ENCODE measurements at places on chromosomes 2 and 18.

DNA sequence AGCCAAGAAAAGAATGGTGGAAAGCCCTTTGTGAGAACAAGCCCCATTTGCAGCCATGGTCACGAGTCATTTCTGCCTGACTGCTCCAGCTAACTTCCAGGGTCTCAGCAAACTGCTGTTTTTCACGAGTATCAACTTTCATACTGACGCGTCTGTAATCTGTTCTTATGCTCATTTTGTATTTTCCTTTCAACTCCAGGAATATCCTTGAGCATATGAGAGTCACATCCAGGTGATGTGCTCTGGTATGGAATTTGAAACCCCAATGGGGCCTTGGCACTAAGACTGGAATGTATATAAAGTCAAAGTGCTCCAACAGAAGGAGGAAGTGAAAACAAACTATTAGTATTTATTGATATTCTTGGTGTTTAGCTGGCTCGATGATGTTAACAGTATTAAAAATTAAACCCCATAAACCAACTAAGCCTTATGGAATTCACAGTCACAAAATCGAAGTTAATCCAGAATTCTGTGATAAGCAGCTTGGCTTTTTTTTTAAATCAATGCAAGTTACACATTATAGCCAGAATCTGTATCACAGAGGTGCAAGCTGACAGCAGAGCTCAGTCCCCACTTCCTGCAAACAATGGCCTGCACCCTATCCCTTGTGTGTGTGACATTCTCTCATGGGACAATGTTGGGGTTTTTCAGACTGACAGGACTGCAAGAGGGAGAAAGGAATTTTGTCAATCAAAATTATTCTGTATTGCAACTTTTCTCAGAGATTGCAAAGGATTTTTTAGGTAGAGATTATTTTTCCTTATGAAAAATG, 26.1 kb downstream of the SLC14A1 start:
- DNase-seq: no peak

DNA sequence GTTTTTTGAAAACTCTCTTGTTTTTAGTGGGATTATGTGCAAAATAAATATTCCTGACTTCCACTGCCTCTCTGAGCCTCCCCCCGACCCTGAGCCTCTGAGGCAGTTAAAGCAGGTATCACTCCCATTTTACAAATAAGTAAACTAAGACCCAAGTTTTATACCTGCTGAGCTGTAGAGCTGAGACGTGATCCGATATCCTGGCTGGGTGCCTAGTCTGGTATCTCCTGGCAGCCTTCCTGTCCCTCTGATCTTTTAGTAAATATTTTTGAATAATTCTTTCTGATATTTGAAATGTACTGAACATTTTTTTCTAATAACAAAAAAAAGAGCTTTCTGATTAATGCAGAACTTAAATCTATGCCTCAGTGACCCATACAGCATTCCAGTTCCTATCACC, 108.3 kb upstream of the NOSTRIN start:
- DNase-seq: no peak

- DNase-seq: peak; percentile 42
Observed at GRCh38 chr18:9392726-9393125, 58.2 kb downstream of the TWSG1 start.

GRCh38 chr18:25329783-25330182, 22.2 kb downstream of the ZNF521 start:
- DNase-seq: no peak

GRCh38 chr2:223923976-223924375, 21.2 kb downstream of the WDFY1 start:
- no peak for DNase-seq

GRCh38 chr2:105896765-105897163, 152.1 kb downstream of the NCK2 start:
- DNase-seq: no peak

GRCh38 chr2:63434024-63435001, 154.0 kb downstream of the WDPCP start:
- DNase-seq: no peak

DNA sequence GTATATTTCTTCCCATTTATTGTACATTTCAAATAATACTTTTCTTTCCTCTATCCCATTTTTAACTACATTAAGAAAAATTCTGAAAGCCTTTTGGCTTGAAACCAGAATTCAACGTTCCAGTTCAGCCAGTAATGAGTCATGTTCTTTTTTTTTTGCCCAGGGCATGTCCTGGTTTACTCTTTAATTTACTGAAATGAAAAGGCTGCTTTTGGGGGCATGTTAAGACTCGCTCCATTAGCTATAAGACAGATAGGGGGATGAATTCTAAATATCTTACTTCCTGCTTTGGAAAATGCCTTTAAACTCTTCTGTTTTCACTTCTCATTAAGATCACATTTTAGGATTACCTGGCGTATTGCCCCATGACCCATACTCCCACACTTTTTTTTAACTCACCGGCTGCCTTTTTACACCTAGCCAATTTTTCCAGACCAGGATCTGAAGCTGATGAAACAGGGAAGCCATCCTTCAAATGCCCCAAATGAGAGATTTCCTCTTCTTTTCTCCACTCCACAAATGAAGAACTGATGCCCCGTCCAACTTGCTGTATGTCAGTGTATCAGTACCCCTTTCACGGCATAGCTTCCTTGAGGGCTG, 585 bp downstream of the ABCA12 start:
- DNase-seq: no peak

- DNase-seq: no peak
Observed at GRCh38 chr2:218340656-218341055, 16.0 kb upstream of the CATIP start.

Data from hematopoietic multipotent progenitor cell treated with erythropoietin and hydrocortisone succinate and interleukin-3 and kit ligand, for 4 days (in vitro differentiated cells).